Skeletal muscle cell (primary cell): ENCODE measurements at places on chromosomes 2 and 18.

DNA sequence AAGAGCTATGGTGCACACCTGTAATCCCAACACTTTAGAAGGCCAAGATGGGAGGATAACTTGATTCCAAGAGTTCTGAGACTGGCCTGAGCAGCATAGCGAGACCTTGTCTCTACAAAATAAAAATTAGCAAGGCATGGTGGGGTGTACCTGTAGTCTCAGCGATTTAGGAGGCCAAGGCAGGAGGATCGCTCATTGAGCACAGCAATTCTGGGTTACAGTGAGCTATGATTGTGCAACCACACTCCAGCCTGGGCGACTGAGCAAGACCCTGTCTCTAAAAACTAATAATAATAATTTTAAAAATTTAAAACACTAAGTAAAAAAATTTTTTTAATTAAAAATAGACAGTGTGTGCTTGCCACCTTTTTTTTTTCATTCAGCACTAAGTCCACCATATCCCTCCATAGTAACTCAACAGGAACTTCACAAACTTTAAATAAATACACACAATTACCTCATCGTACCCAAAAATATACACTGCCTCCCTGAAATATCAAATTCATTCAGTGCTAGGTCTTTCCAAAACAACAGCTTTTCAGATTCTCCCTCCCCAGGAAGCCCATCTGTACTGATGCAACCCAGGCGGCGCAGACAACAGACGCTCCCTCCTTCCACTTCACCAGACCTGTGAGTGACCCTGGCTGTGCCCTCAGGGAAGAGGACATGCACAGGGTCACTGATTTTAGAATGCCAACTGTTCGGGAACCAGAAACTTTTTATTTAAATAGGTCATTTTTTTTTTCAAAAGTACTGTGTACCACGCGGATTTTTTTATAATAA lies 29.6 kb downstream of the FAM168B start:
- DNase-seq: no peak

GRCh38 chr2:55995211-55995610 lies 71.6 kb upstream of the EFEMP1 start:
- no peak for DNase-seq

- DNase-seq: no peak
These were observed 15.2 kb upstream of the NOSTRIN start for GRCh38 chr2:168787098-168787781.

DNA sequence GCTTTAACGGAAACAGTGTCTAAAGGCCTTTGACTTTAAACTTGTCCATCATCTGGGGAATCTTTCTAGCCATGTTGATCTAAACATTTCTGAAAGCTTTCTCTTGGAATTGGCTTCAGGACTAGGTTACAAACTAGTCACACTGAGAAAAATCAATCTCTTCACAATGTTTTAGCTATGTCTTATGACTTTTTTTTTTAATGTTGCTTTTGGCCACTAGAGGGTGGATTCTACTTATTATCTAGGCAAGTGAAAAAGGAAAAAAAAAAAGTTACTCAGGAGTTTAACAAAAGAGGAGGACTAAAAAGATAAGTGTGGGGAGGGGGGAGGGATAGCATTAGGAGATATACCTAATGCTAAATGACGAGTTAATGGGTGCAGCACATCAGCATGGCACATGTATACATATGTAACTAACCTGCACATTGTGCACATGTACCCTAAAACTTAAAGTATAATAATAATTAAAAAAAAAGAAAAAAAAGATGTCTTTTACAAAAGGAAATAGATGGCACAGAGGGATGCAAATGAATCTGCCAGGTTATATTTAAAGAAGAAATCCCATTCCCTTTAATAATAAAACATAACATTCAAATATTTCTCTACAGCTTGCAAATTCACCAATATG lies 160.4 kb upstream of the PID1 start:
- no peak for DNase-seq

GRCh38 chr2:45610281-45611019 lies 617 bp downstream of the SRBD1 start:
- no peak for DNase-seq

DNA sequence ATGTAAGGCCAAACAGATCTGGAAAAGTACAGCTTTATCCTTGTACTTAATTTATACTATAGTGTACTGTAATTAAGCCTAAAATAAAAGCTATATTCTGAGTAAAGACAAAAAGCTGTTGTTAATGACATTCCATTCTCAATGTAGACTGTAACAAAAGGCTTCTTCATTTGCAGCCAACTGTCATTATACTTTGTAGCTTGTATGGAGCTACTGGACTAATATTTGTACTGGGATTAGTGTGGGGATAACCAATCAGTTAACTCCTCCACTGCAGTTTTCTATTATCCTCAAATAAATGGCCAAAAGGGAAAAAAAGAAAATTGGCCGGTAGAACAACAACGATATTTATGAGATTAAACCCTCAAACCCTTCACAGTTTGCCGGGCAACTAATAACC lies 66.5 kb downstream of the STK39 start:
- no peak for DNase-seq

GRCh38 chr2:74544634-74545033 lies 9.1 kb downstream of the LOXL3 start:
- no peak for DNase-seq

GRCh38 chr2:217445723-217446122 lies 557.1 kb downstream of the TNS1 start:
- DNase-seq: no peak

GRCh38 chr2:135875491-135876065 lies 665 bp downstream of the MCM6 start:
- DNase-seq: peak; percentile 14

GRCh38 chr2:75337016-75337415 lies 137.7 kb upstream of the TACR1 start:
- DNase-seq: no peak

DNA sequence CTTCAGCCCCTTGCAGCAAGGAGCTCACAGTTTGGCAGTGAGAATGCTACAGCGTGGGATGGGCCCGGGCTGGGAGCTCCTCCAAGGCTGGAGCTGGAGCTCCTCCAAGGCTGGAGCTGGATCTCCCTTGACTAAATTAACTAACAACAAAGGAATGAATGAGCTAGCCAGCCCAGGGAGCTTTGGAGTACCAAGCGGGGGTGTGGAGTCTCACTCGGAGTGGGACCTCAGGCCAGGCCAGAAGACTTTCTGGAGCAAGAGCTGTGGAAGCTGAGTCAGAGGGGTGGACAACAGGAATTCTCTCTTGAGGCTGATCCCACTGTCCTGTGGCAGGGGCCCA lies 244.7 kb upstream of the HS6ST1 start:
- peak; percentile 96 for DNase-seq

DNA sequence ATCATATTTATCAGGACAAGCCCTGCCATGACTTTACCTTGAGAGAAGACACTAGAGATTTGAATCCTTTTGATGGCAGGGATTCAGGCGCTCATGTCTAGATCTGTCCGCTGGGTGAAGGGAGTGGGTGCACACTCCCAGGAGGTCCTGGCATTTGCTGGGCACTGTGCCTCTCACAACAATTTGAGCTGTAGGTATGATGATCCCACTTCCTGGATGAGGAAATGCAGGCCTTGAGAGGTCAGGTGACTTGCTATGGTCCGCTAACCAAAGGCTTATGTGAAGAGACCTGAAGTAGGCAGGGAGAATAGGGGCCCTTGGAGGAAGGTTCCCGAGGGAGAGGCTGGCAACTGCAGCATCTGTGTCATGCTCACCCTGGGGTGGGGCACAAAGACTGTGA lies 206.1 kb downstream of the HAUS1 start:
- no peak for DNase-seq

DNA sequence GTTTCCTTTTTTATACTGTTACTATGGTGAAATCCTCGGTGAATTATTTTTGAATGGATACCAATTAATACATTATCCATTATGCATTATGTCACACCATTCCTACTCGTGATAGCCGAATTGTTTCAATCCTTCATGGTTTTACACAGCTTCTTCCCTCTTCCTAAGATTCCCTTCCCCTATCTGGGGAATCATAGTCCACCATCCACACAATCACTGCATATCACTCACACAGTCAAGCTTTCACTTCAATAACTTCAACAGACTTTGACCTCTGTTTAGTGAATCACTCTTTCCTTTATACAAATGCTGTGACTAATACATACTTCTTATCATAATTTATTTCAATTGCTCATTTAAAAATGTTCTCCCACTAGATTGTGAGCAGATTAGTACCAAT lies 1108.1 kb upstream of the LRRTM1 start:
- DNase-seq: no peak

DNA sequence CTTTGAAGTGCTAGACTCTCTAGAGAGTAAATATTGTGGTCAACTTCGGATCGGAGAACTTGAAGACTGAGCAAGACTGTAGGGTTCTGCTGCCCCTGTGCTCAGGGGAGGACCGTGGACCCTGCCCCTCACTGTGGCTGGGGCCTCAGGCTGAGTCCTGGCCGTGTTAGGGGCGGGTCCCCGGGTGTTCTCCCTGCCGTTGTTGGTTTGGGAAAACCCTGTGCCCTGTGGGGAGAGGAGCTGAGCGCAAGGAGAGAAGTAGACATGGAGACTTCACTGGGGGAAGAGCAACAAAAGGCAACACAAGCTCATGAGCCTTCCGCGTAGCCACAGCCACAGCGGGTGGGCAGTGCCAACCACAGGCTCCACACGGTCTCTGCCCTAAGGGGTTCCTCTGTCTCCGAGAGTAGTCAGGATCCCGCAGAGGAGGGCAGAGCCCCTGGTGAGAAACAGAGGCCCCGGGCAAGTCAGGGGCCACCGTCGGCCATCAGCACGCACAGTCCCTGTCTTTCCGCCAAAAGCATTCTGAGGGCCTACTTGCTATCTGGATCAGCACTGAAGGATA lies 53.1 kb downstream of the NTSR2 start:
- DNase-seq: no peak

DNA sequence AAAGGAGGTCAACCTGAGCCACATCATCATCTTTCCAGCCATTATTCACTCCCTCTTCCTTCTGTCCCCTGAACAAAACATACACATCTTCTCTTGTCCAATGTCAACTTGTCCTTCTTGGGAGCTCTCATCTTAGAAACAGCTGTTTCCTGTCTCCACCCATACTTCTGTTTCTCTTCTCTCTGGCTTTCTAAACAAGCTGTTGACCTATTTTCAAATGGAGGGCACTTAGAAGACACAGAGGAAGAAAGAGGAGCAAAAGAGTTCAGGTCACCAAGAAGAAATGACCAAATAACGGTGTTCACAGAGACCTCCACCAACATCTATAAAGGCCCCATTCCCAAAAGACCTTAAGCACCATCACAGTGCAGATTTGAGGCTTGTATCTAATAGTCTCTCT lies 355.9 kb upstream of the HNRNPA3 start:
- DNase-seq: no peak

- DNase-seq: no peak
These were observed 96.5 kb downstream of the LYPD1 start for GRCh38 chr2:132573444-132574007.

DNA sequence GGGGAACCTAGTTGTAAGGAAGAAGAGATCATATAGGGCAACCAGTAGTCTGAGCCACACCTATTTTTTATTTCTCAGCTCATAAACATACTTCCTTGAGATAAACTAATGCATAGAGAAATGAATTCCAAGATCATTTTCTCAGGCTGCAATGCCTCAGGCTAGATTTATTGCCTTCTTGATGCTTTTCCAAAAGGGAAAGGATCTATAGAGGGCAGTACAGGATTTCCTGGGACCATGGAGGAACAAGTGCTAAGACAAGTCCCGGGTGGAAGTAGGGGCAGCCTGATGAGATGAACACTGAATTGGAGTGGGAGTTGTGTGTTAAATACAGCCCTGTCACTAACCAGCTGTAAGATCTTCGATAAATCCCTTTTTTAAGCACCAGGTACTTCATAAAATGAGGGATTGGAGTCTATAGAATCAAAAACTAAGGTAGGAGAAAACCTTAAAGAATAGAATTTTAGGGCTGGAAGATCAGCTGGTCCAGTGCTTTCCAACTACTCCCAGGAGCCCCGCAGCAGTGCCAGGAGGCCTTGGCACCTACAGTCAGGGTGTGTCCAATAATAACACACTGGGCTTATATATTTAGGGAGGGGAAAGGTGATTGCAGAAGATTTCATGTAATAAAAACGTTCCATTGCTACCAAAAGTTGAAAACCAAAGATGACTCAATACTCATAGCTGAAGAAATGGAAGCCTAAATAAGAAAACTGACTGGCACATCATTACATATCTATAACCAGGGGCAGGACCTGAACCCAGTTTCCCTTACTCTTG lies 58.1 kb downstream of the SERTAD2 start:
- DNase-seq: no peak

DNA sequence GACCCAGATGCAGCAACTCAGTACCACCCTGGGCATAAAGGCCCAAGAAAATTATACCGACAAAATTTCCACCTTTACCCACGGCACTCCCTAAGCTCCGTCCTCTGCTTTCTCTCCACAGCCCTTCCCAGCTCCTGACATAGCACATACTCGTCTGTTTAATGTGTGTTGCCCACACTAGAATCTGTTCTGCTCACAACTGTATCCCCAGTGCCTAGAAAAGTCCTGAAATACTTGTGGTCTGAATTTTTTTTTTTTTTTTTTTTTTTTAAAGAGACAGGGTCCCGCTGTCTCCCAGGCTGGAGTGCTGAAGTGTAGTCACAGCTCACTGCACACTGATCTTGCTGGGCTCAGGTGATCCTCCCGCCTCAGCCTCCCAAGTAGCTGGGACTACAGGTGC lies 62.3 kb downstream of the ADCY3 start:
- DNase-seq: no peak

DNA sequence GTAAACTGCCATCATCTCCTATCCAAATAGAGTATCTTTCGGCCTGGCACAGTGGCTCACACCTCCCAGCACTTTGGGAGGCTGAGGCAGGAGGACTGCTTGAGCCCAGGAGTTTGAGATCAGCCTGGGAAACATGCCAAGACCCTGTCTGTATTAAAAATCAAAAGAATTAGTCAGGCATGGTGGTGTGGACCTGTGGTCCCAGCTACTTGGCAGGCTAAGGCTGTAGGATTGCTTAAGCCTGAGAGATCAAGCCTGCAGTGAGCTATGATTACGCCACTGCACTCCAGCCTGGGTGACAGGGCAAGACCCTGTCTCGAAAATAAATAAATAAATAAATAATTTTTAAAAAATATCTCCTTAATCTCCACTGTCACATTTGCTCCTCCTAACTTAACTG lies 14.7 kb upstream of the ARPC2 start:
- DNase-seq: no peak

GRCh38 chr2:144213797-144214196 lies 306.1 kb downstream of the ZEB2 start:
- no peak for DNase-seq

GRCh38 chr2:175742367-175742766 lies 259.7 kb downstream of the LNPK start:
- peak; percentile 64 for DNase-seq

GRCh38 chr2:142665241-142665640 lies 212.2 kb upstream of the KYNU start:
- DNase-seq: no peak

GRCh38 chr2:98387478-98387877 lies 41.2 kb downstream of the CNGA3 start:
- no peak for DNase-seq

- DNase-seq: no peak
These were observed 41.7 kb upstream of the CAVIN2 start for GRCh38 chr2:191888400-191889166.

DNA sequence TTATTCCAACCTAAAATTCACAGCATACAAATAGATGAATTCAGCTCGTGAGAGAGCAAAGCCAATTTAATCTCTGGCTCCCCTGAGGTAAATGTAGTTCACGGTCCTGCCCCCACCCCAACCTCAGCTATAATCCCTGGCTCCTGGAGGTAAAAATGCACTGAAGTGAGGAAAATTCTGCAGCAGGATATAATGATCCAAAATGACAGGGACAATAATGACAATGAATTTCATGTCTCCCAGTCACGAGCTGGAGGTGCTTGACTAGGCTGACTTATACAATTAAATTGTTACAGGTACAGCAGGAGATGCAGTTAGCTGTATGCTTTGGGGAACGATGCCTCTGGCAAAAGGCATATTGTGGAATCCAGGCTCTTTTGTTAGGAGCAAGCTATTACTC lies 82.0 kb downstream of the GPD2 start:
- no peak for DNase-seq
